Gastroesophageal sphincter (tissue), 4 donors: ENCODE measurements at places on chromosomes 2 and 18. TPM values are rescaled to one million over a fixed set of nuclear protein-coding genes. Genes with fewer than 3 reads are reported as not detected.
A peak's percentile ranks its signal among the peaks of the same experiment; 100 is the strongest.

Gene C1GALT1C1L
- 0.78 TPM for total RNA-seq

GRCh38 chr2:13255485-13255884 is 538.7 kb downstream of the TRIB2 start:
- no peak for ATAC-seq

GRCh38 chr2:119440873-119441272 is 9.2 kb downstream of the TMEM37 start:
- ATAC-seq = no peak

DNA sequence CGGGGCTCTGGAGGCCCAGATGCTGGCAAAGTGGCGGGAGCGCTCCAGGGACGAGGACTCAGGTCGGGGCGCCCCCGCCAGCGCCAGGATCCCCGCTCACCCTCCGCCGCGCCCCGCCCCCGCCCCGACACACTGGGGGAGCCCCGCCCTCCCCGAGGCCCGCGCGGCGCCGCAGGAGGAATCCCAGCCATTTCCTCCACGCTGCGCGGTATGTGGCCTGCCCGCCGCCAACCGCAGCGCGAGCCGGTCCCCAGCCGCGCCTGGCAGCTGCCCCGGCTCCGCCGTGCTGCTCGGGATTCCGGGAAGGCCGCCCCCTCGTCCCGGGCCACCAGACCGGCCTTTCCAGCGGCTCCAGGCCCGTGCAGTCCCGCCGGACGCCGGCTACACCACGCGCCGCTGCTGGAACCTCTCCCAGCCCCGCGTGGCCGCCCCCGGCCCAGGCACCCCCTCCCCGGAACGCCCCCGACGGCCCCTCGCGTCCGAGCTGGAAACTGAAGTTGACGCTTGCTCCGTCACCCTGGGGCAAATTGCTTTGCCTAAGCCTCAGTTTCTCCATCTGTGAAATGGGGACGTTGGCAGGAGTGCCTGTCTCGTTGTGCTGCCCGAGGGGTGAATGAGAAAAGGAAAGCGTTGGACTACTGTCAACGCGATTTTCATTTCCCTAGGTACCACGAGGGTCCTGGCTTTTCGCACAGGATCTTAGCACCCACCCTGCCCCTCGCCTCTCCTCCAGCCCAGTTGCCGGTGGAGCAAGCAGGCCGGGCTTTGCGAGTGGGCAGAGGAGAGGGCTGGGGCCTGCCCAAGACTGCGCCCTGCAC is 53.6 kb downstream of the PKDCC start:
- ATAC-seq = peak; percentile 85

DNA sequence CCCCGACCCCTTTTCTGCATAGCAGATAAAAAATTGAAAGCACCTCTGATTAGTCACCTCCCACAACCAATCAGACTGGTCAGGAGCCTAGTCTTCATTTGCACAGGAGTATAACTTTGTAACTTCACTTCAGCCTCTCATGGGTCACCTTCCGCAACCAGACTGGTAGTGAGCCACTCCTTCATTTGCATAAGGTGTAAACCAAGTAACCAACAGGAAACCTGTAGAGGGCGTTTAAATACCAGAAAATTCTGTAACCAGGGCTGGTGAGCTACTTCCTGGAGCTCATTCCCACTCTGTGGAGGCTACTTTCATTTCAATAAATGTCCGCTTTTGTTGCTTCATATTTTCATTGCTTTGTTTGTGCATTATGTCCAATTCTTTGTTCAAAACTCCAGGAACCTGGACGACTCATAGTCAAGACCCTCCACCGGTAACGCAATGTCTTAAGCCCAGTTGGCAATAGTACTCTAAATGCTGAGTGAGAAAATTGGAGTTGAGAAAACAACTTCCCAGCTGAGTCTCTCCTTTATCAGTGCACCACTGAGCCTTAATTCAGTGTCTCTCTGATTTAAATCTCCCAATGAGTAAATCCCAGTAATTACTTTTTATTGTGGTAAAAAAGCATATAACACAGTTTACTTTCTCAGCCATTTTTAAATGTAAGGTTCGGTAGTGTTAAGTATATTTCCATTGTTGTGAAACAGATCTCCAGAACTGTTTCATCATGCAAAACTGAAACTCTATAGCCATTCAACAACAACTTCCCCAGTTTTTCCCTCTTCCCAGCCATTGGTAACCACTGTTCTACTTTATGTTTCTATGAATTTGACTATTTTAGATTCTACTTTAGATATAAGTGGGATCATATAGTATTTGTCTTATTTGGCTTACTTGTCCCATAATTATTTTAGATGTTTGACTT is 392.7 kb upstream of the SLC8A1 start:
- no peak for ATAC-seq

- no peak for ATAC-seq
Measured at GRCh38 chr2:219116776-219117646, 43.6 kb downstream of the NHEJ1 start.

- no peak for ATAC-seq
Measured at GRCh38 chr18:52343731-52344340, 3.8 kb downstream of the DCC start.
